GM04504 (cell line): ENCODE measurements at places on chromosomes 12 and 14.

DNA sequence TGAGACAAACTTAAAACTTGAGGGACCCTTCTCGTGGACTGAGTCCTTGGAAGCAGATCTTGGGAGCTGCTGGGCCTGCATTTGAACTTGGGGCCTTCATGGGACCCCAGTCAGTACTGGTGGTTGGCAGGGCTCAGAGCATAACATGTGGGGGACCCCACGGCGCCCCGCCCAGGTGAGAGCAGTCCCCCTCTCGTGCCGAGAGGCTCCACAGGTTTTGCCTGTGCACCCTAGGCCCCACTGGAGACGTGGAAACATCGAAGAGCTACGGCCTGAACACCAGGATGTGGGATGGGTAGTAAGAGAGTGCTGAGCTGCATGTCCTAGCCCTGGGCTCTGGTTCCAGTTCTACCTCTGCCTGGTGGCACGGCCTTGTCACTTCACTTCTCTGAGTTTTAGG, 84.1 kb downstream of the CACNA1C start:
- no peak for DNase-seq

GRCh38 chr12:55637467-55637866, 775 bp downstream of the OR10P1 start:
- no peak for DNase-seq

- peak; percentile 82 for DNase-seq
These were observed 117.5 kb downstream of the DYRK2 start for GRCh38 chr12:67765776-67766766.

GRCh38 chr14:61438860-61439765, 117.7 kb downstream of the PRKCH start:
- DNase-seq, result no peak

DNA sequence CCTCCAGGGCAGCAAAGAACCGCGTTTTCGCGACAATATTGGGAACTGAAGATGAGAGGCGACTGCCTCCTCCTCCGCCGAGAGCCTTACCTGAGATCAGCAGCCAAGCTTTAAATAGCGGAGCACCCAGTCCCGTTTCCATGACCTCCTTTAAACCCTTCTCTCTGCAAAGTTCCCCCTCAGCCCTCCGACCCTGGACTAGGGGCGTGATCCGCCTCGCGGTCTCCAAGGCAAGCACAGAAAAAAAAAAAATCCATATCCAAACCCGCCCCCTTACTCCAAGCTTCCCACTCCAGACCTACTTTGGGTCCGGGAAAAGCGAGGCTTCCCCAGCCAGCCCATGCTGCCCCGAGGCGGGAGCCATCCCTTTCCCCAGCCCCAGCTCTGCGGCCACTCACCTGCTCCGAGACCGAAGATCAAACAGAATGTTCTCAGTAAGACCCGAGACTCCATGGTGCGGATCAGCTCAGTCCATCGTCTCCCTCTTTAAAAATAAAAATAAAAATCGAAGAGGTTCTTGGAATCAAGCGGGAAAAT, 630 bp downstream of the NELL2 start:
- no peak for DNase-seq

DNA sequence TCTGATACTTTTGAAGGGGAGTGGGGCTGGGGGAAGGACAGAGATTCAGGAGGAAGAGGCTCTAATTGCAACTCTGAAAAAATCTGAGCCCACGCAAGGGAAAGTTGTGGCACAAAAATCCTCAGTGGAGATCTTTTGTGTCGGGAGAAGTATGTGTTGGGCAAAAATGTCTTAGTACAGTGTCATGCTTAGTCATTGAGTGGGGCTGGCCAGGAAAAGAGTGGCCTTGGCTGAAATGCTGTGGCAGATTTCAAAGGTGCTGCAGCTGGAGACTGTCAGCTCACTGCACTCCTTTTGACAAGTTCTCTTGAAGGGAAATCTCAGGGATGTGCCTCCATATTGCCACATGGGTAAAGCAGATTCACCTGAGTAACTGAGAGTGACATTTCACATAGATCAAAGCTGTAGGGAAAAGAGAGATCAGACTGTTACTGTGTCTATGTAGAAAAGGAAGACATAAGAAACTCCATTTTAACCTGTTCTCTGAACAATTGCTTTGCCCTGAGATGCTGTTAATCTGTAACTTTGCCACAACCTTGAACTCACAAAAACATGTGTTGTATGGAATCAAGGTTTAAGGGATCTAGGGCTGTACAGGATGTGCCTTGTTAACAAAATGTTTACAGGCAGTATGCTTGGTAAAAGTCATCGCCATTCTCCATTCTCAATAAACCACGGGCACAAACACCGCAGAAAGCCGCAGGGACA, 36.0 kb upstream of the GLIPR1 start:
- DNase-seq, result no peak

- no peak for DNase-seq
These were observed 143.2 kb downstream of the ZFP36L1 start for GRCh38 chr14:68649476-68650189.

DNA sequence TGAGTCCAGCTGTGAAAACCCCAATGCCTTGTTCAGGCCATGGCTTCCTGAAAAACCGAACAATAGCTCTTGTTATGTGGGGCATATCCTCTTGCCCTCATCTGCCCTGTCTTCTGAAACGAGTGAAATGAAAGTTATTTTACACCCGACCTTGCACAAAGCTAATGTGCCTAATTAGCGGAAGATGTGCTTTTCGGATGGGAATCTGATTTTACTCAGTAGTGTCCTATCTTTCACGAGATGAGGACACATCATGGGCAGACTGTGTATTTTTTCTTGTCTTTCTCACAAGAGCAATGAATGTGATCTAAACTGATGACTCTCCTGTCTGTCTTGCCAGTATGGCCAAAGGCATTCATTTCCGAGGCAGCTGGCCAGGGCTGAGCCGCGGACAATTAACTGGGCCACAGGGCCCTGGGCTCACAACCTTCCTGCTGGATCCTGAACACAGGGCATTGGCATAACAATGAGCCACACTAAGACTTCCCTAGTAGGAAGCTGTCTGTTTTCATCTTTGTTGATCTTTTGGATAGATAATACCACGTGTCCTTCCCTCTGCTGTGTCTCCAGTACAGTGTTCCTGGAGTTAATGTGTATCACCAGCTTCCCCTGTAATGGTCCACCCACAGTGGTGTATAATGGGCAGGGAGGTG, 86.0 kb upstream of the HIF1A start:
- no peak for DNase-seq

GRCh38 chr12:130973109-130973508, 19.4 kb downstream of the ADGRD1 start:
- no peak for DNase-seq

GRCh38 chr12:24482882-24483604, 465.9 kb downstream of the BCAT1 start:
- no peak for DNase-seq

DNA sequence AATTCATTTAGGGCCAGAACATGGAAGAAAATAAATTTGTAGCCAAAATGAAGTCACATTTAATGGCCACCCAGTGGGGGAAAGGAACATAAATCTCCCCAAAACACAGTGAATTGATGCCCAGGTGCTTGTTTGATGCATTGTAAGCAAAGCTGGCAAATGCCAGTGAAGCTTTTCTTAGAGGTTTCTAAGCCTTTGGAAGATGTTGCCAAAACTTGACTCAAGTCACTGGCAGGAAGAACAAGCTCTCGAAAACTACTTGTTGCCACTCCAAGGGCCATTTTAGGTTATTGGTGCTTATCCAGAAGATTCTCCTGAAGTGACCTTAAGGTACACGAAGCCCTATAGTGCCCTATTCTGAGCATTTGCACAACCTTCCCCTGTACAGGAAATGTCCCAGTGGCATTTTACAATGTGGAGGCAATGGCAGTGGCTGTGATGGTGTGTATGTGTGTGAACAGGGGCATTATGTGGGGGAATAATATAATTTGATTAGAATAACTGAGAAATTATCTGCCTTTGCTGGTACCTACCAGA, 89.5 kb upstream of the NOVA1 start:
- no peak for DNase-seq

DNA sequence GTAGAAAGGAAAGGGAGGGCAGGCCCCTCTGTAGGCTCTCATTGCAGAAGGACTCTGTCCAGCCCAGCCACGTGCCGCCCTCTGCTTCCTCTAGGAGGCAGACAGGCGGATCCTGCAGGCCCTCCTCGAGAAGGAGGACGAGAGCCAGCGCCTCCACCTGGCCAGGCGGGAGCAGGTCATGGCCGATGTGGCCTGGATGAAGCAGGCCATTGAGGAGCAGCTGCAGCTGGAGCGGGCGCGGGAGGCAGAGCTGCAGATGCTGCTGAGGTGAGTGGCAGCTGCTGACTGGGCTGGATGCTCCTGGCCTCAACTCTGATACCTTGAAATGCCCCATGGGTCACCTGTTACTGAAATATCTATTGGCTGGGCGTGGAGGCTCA, 10.9 kb downstream of the TCHP start:
- no peak for DNase-seq

DNA sequence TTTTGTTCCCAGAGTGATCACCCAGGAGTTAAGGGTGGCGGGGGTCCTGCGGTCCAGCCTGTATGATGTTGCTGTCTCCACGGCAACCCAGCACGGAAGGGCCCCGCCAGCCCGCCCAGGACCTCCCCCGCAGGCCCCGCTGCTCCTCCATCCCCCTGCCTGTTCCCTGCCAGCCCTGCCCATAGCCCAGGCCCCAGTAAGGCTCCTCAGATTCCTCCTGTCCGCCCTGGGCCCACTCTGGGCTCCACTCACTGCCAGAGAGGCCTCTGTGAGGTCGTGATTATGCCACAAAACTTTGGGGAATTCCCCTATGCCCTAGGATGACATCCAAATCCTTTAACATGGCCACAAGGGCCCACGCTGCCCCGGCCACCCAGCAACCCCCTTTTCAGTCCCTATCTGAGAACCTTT, 20.8 kb downstream of the HSP90AA1 start:
- no peak for DNase-seq

DNA sequence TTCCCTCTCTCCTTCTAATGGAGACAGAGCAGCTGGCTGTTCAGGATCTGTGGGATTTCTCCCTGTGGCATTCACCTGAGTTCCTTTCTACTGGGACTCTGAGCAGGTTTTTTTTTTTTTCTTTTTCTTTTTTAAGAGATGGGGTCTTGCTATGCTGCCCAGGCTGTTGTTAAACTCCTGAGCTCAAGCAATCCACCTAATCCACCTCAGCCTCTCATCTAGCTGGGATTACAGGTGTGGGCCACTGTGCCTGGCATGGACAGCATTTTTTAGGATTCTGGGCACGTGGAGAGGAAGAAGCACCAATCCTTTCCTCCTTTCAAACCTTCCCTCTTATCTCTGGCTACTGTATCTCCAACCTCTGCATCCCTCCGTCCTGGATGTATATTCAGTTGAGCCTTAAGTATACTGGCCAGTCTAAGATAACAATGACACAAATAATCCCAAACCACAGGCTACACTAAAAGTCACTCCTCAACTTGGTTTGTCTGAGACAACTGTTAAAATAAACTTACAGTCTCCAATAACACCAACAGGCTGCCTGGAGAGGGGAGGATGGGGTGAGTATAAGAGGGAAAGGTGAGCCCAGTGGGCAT, 16.4 kb upstream of the CELA1 start:
- no peak for DNase-seq

DNA sequence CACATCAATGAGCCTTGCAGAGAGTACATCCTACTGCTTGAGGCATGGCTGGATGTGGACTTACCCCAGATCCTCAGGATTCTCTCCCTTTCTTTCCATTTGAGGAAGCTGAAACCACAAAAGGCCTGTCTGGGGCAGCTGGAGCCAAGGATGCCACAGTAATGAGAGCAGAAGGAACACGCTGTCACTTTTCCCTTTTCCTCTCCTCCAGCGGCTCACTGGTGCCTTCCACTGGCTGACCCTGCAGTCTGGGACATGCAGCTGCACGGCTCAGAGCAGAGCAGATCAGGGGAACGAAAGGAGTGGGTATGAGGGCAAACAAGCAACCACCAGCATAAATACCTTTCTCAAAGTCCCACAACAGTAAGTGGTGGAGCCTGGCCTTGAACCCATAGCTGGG, 78.2 kb downstream of the GAS2L3 start:
- no peak for DNase-seq

DNA sequence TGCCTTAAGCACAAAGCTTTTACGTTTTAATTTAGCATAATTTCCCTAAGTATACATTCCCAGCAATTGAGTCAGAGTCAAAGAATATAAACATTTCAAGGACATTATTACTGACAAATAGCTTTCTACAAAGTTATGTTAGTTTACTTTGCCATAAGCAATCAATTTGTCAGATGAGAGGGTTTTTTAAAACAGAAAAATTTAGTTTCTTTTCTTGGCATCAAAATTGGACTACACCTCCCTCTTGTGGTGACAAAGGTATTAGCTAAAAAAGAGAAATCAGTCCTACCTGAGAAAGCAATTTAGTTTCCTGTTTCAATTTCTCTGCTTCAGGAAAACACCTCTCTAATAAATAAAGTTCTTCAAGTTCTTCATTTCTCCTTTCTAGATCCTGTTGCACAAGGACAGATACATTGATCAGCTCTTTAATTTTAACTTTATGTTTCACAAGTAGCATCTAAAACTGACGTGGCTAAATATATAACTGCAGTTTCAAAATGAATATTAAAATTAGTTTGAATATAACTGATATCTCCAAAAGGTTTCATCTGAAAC, 39.9 kb downstream of the DNAI7 start:
- DNase-seq, result no peak

DNA sequence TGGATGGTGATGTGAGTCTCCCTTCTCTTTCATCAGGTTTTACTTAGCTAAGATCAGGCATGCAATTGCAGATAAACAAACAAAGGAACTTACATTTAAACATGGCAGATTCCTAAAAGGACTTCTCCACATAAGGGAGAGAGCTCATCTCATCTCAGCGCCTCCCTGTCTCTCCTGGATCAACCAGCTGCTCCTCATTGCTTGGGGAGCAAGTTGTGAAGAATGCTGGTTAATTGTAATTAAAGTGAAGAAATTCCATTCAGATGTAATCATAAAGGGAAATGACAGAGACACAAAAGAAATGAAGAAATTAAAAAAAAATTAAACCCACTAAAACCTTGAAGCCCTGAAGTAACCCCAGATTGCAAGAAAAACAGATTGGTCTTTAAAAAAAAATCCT, 104.4 kb upstream of the DIO2 start:
- DNase-seq, result no peak

GRCh38 chr14:103696466-103697071, 18.7 kb downstream of the XRCC3 start:
- no peak for DNase-seq

- DNase-seq, result no peak
These were observed at the start of gene NRXN3 for GRCh38 chr14:78170203-78170602. NRXN3 (plus strand) TSS chr14:78170373; CDS start chr14:78243094, 72,721 bp downstream.
